ENCODE measurements at places on chromosomes 4 and X.

GRCh38 chr4:111610681-111611080, 534.6 kb upstream of the FAM241A start:
- no peak for DNase-seq

- no peak for DNase-seq
These were observed 1.5 kb downstream of the SMIM31 start for GRCh38 chr4:164755432-164755831.

GRCh38 chr4:13856387-13856786, 228.9 kb upstream of the BOD1L1 start:
- no peak for DNase-seq

DNA sequence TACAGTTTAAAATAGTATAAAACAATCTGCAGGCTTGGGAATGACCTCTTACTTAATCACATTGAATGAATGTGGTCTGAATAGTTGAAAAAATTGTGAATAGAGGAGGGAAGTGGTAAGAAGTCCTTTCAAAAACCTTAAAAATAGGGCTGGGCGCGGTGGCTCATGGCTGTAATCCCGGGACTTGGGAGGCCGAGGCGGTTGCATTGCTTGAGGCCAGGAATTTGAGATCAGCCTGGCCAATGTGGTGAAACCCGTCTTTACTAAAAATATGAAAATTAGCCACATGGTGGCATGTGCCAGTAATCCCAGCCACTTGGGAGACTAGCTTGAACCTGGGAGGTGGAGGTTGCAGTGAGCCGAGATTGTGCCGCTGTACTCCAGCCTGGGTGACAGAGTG, 36.5 kb downstream of the HERC3 start:
- no peak for DNase-seq

DNA sequence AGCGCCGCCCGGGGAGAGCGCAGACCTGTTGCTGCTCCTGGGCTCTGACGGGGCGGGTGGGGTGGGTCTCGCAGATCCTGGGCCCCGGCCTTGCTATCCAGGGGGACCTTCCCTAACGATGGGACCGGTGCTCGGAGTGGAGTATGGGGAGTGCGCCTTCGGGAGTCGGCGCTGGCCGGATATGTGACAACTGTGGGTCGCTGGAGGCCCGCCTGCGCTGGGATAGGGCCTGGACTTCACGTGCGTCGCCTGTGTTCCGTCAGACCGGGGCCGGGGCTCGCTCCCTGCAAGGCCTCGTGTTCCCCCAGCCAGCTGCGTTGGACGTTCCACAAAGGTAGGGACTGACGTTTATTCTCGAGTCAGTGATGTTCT, 1.3 kb downstream of the TBL1X start:
- DNase-seq = no peak

All from NCI-H510A (cell line).